ENCODE measurements at places on chromosomes 3 and 15.

- DNase-seq, result no peak
Measured at GRCh38 chr15:59751552-59752413, 62.7 kb upstream of the BNIP2 start.

GRCh38 chr3:188754267-188754666, 417.5 kb upstream of the TPRG1 start:
- DNase-seq, result no peak

DNA sequence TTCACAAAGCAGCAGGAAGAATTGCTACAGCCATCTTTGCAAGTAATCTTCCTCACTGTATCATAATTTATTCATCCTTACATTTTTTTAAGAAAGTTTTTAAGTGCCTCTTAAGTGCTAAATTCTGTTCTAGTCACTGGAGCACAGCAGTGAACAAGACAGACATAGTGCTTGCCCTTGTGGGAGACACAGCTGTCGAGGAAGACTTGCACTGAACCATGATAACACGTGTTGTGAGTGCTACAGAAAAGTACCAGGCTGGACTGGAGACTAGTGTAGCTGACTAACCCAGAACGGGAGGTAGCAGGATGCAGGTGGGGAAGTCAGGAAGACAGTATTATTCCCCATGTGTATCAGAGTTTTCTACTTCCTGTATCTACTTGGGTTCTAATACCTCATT, 300.6 kb downstream of the TBL1XR1 start:
- DNase-seq, result no peak

DNA sequence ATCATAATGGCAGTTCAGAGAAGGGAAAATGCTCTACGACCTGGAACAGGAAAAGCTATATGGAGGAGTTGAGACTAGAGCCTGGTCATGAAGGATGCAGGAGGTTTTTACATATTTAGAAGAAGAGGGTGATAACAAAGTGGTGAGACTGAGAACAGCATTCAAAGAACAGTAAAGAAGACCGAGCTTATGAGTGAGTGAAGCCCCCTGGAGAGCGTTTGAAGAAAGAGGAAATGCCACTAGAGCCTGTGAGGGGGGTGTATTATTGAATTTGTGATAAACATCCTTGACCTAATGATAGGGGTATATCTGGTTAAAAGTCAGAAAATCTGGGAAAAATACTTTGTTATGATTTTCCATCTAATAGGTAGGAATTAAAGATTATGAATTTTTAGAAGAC, 4.2 kb downstream of the PARP9 start:
- DNase-seq, result no peak

- no peak for DNase-seq
Measured at GRCh38 chr3:134803051-134803505, 8.0 kb downstream of the EPHB1 start.

DNA sequence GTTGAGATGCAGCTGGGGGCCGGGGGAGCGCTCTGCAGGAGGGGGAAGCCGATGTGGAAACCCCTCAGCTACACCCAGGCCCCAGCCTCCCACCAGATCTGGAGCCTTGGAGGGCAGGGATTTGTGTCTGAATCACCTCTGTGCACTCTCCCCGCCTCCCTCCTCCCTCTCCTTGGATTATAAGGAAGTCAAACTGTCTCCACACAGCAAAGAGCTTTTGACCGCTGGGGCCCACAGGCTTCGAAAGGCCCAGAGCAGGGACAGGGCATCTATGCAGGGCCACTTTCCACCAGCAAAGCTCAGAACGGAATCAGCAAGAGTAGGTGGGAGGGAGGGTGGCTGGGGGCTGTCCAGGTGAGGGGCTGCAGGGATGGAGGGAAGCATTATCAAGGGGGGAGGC, 68.9 kb downstream of the IQSEC1 start:
- DNase-seq, result no peak
